ENCODE measurements at places on chromosomes 12 and 14.

DNA sequence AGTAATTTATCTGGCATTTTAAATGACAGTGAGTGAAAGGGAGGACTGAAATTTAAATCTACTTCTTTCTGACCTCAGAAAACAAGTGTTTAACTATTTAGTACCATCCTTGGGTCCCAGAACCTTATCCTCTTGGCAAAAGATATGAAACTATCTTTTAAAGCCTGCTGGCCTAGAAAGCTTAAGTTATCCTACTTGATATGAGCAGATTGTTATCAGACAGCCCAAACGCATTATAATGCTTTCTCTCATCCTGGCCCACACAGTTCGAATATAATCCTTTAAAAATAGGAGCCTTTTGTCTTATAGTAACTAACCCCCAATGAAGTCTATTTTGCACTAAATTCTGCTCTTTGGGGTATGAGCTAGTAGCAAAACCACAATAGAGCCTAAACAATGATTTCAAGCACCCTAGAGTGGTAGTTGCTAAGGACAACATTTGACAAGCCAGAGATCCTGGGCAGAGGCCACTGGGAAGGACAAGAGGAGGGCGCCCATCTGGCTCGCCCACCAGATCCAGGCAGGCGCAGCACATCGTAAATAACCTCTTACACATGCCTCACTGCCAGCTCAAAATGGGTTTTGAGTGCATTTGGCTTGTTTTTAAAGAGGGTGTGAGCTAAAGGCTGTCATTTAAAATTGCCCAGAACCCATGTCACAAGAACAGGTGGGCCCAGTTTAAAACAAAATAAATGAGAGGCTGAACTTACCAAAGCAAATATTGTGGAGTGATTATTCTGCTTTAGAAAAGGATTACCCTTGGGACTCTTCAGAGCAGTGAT lies 37.7 kb upstream of the CRY1 start:
- no peak for ATAC-seq

DNA sequence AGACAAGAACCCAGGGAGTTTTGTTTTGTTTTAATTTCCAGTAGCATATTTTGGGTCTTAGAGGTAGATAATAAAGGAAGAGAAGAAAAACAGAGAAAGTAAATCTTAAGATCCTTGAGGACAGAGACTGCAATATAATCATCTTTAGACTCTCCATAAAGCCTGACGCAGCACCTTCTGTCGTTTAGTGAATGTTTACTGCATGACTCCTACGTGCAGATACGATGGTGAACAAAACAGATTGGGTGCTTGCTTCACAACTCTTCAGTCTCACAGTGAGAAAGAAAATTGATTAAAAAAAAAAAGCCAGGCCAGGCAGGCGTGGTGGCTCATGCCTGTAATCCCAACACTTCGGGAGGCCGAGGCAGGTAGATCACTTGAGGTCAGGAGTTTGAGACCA lies 86.9 kb downstream of the STON2 start:
- no peak for ATAC-seq

- ATAC-seq: no peak
Observed at GRCh38 chr14:22233377-22233776, 355.6 kb downstream of the DAD1 start.

GRCh38 chr12:2494486-2495192 lies 300.1 kb upstream of the FKBP4 start:
- no peak for ATAC-seq

DNA sequence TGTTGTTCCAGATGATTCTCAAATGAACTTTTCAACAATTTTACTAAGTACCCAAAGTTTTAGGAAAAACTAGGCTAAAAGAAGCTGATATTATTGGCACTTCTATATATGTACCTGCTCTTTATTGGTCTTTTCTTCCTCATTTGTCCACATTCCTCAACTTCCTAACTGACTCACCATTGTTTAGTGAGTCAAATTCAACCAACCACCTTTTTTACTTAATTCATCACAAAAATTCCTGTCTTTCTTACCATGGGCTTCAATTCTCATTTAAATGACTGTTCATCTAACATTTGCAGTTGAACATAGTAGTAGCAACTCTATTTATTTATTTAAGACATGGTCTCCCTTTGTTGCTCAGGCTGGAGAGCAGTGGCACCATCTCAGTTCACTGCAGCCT lies 47.6 kb upstream of the SLC2A13 start:
- ATAC-seq: no peak

DNA sequence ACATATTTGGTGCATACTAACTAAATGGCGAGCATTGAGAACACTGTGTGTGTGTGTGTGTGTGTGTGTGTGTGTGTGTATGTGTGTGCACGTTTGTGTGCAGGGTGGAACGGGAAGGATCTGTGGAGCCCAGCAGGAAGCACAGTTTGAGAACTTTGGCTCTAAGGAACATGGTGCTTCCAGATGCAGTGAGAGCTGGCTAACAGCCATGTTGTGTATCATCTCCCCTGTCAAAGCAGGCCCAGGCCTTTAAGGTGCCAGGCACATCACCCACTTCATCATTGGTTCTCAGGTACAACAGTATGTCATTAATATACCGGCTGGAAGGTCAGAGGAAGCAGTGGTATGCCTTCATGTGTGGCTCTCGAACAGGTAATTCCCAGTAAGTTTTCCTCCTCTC lies 72.5 kb downstream of the SLC8A3 start:
- no peak for ATAC-seq

DNA sequence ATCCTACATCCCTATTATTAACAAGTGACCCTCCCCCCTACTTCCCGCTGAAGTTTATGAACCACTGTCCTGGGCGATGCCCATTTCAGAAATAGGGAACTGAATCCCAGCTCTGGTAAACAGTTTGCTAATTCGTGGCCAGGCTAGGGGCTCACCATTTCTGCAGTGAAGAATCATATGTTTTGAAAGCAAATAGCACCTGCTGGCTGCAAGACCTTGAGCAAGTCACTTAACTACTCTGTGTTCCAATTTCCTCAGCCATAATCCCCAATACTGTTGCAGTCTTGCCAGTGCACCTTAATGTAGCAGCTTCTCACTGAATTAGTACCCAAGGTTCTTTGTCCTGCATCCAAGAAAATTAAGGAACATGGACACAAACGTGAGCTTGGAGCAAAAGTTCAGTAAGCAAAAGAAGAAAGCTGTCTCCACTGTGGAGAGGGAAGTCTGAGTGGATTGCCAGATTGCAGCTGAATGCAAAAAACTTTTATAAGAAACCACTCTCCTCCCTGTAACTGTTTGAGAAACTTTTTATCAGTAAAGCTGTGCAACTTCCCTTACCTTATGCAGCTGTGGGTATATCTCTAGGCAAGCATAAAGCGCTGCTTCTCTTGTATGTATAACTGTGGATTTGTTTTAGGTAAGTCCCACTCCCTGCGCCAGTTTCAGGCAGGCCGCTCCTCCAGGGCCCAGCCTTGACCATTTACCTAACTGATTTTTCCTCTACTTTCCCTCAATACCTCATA lies 824 bp downstream of the OAS1 start:
- peak; percentile 90 for ATAC-seq

DNA sequence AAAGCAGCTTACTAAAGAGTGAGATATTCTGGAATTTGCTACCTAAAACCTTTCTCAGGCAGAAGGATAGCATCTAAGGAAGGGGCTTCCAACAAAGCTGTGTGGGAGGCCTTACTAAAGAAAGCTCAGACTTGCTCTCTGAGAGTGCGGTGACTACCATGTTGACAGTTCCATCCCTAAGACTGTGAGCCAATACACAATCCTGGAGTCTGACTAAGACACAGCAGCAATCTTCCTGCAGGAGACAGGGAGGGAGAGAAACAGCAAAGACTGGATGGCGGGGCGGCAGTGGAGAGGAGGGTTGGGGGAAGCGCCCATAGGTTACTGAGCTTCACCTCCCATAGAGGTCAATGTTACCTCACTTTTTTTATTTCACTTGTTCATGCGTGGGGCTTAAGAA lies 70.9 kb downstream of the KITLG start:
- ATAC-seq: peak; percentile 12

GRCh38 chr12:5230156-5230555 lies 186.5 kb downstream of the KCNA5 start:
- ATAC-seq: no peak

GRCh38 chr12:66776974-66777373 lies 98.1 kb upstream of the GRIP1 start:
- ATAC-seq: peak; percentile 42

- no peak for ATAC-seq
Observed at GRCh38 chr12:117362391-117362790, 965 bp upstream of the NOS1 start.

GRCh38 chr12:4025181-4026019 lies 152.2 kb upstream of the PARP11 start:
- no peak for ATAC-seq

- ATAC-seq: peak; percentile 25
Observed at GRCh38 chr14:73237219-73237785, at the start of gene PAPLN. Gene PAPLN, plus strand, starts transcription at chr14:73237506. Its CDS starts 2,273 bp downstream, at chr14:73239779.

- ATAC-seq: peak; percentile 89
Observed at GRCh38 chr12:40175045-40175444, 49.8 kb upstream of the LRRK2 start.

DNA sequence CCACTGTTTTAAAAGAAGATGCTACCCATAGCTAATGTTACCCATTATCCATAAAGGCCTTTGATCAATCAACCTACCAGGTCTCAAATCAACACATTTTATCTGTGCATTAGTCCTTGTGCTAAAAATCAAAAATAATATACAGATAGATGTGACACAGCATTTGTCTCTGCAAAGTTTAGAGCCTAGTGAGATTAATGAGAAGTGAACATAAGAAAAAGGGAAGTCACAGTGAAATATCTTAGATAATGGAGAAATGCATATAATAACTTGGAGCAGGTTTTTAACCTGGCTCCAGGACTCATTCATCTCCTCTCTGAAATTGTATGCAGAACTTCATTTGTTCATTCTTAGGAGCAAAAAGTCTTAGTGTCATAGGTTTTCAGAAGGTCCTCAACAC lies 7.2 kb downstream of the PDE3A start:
- no peak for ATAC-seq

DNA sequence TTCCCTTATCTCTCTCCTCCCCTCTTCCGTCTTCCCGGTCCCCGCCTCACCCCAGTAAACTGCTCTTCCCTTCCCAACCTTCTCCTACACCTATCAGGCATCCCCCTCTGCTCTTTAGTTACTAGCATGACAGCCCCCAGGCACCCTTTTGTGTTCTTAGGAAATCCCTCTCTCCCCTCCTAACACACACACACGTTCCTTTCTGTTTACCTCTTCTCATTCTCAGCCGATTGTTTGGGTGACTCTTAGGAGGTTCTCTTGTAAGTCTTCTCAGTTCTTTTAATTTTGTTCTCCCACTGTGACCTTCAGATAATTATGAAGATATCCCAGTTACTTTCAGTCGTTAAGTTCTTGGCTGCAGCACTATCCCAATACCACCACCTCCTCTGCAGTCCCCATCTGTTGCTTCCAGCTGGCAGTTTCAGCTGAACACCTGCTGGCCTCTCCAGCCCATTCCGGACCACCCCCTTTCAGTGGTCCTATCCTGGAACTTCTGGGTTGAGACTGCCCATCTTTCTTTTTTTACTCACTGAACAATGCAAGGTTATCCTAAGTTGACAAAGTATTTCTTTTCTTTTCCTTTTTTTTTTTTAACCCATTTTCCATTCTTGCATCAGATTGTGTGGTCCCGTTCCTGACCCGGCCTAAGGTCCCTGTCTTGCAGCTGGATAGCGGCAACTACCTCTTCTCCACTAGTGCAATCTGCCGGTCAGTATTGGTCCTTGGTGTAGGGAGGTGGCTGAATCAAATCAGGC lies 711 bp downstream of the MARS1 start:
- no peak for ATAC-seq

GRCh38 chr12:63990828-63991547 lies 146.5 kb downstream of the SRGAP1 start:
- no peak for ATAC-seq

- ATAC-seq: no peak
Observed at GRCh38 chr12:106711316-106711715, 63.2 kb upstream of the RIC8B start.

DNA sequence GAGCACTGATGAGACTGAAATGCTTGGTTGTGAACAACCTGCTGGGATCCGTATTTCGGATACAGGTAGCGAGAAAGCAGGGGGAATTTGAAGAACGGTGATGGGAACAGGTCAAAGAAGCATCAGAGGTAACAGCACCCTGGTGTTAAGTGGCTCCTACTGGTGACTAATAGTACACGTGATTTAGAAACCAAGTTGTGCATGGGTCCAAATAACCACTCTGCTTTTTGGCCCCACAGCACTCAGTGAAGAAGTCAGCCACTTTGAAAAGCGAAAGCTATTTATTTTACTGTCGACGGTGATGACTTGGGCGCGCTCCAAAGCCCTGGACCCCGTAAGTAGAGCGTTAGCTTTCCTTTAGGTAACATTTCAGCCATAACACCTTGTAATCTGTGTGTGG lies 16.7 kb downstream of the AK7 start:
- ATAC-seq: no peak

DNA sequence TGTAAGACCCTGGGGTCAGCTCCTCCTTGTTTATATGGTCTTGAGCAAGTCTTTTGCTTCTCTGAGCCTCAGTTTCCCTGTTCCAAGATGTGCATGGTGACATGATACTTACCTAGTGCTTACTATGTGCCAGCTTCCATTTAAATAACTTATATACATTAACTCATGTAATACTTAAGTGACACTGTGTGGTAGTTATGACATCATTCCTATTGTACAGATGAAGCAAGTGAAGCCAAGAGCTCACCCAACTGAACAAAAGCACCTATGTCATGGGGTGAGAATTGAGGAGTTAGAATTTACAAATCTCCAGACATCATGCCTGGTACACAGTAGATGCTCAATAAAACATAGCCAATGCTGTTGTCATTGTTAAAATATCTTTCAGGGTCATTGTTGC lies 41.3 kb upstream of the CMKLR1 start:
- no peak for ATAC-seq

DNA sequence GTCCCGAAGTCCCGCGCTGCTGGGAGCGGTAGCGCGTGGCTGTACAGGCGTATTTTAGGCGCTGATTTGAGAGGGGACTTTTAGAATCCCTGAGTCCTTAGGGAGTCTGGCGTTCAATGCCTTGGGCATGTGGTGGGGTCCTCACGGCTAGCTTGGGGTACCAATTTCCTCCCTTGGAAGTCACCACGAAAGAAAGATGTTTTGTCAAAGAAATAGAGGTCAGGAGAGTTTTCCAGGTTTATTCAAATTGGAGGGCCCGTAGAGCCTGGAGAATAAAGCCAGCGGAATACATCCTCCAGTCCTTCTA lies 63.9 kb downstream of the KLHL28 start:
- no peak for ATAC-seq

DNA sequence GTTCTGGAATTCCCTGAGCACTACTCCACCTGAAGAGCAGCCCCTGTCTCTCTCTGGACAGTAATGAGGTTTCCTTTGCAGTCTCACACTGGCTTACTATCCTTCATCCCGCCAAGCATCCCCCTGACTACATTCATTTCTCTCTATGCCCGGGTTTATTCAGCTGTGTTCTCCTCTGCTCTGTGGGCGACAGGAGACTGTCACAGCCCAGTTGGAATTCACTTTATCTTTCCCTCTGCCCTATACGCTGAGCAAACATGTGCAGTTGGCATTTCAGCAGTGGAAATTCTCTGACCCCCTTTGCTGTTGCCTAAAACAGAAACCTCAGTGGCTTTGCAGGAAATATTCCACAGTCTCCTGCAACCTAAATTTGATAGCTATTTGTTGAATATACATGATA lies 83.5 kb upstream of the MAX start:
- no peak for ATAC-seq
